ENCODE measurements at places on chromosomes 7 and 10.

DNA sequence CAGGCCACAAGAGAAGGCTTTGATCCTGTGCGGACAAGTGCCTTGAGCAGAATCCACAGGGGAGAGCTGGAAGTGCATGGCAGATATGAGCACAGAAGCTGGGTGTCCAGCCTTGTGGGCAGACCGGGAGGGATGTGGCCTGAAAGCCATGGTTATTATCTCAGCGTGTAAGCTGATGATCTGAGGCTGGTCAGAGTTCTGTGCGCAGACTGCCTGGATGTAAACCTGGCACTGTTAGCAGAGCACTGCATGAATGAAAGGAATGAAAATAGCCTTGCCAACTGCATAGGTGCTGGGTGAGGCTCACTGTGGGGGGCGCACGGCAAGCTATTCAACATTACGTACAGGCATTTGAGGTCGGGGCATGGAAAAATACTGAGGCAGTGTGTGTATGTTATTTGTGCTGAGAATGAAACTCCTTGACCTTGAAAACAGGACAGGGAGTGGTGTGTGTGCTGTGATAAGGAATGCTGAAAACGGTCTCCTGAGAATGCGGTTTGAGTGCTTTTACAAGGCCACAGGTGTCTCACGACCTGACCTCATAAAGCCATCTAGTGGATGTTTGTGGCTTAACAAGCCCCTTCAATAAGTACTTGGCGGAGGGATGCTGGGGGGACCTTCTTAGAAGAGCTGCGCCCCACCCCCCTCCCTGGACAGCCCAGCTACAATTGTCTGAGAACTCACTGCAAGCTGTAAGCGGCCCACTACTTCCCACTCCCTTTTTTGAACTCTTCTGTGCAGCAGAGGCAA is 18.7 kb downstream of the AKR1C1 start:
- DNase-seq: no peak

DNA sequence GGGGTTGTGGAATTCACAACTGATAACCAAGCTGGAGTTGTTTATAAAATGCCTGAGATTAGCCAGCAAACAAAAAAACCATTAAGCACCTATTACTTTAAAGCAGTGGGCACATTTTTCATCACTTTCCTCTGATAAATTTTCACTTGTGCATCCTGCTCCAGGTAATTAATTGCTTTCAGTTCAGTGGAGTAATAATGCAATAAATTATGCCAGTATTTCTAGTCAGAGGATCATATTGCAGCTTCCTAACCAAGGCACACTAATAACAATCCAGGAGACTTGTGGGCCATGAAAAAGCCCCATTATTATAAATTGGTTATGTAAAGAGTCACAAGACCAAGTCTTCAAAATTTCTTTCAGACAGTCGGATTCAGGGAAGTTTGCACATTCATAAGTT is 193.2 kb downstream of the LRMDA start:
- no peak for DNase-seq

DNA sequence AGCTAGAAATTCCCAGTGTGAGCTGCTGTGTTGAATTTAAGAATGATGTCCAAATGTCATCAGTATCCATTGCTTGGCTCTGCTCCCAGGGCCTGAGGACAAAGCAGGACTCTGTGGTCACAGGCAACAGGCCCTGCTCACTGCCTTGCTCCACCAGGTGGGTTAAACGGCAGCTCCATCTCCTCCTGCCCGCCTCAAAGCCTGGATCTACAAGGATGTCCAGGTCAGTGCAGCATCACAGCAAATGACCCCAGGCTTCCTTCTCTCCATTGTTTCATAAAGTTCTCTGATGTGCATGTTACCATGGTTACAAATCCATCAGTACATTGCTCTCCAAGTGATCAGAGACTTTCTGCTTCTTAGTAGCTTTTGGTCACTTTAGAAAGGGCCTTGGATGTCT is 322.0 kb upstream of the ZNF32 start:
- DNase-seq: no peak

- DNase-seq: no peak
Measured at GRCh38 chr7:30996256-30996655, 32.5 kb downstream of the GHRHR start.
